Activated naive CD8-positive, alpha-beta T cell treated with anti-CD3 and anti-CD28 coated beads for 36 hours (primary cell): ENCODE measurements at places on chromosomes 11 and 22. TPM values are rescaled to one million over a fixed set of nuclear protein-coding genes. Genes with fewer than 3 reads are reported as not detected.

Gene ZFTA
- 4.7 TPM for total RNA-seq

Gene TRPC6
- total RNA-seq, result not detected

Gene PPP2R1B
- total RNA-seq, result 57.6 TPM

Gene OR51G2
- total RNA-seq, result not detected

Gene GAL3ST3
- 0.70 TPM for total RNA-seq

Gene KCNJ1
- total RNA-seq, result not detected

Gene TTC36
- 0.42 TPM for total RNA-seq

Gene USP2
- total RNA-seq, result 0.82 TPM

Gene SCGB1C1
- not detected for total RNA-seq

Gene RCOR2
- 0.58 TPM for total RNA-seq
